ENCODE measurements at places on chromosomes 11 and 22.

GRCh38 chr11:28887681-28888080 is 779.5 kb downstream of the METTL15 start:
- no peak for DNase-seq

DNA sequence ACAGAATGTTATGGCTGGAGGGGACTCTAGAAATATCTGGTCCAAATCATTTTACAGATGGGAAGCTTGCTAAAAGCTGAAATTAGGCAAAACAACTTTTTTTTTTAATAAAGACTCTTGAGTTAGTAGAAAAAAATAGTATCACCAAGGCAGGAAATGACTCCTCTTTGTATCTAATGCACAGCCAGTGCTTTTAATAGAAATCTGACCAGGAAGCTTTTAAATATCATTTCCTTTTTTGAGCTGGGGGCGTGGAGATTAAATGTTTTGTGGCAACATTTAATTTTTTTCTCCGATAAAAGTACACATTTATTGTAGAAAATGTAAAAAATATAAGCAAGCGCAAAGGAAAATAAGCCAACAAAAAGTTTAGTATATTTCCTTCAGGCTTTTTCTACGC is 22.5 kb downstream of the TRAF6 start:
- DNase-seq, result no peak

DNA sequence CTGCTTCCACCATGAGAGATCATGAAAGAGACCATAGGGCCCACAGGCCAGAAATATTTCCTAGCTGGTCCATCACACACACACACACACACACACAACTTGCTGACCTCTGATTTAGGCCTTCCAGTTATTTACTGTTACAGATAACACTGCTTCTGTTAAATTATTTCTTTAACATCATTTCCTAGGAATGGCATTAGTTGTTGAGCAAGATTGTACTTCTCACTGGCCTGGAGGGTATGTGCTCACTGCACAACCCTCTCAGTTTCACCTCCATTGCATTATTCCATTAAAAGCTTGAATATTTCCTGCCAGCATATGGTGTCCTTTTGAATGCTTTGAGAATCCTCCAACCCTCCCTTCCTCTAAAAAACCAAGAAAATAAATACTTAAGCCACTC is 104.4 kb downstream of the MICAL2 start:
- no peak for DNase-seq

DNA sequence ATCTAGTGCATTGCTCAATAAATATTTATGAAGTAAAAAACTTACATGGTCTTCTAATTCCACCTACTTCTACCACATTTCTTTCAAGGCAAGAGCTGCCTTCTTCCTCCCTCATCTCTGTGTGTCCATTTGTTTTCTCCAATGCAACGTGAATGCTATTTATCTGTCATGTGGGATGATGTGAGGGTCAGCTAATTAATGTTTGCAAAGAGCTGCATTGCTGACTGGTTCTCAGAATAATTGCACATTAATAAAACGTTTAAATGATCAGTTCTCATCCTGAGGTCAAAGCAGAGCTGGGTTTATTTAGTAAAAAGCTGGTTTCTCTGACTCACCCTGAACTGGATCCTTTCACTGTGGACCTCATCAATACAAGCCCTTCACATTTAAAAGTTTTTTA is 8.7 kb downstream of the TENM4 start:
- DNase-seq, result no peak

- no peak for DNase-seq
Measured at GRCh38 chr11:123742031-123742723, 717 bp upstream of the ZNF202 start.
